SK-N-SH (cell line): ENCODE measurements at places on chromosomes 13 and 19.

DNA sequence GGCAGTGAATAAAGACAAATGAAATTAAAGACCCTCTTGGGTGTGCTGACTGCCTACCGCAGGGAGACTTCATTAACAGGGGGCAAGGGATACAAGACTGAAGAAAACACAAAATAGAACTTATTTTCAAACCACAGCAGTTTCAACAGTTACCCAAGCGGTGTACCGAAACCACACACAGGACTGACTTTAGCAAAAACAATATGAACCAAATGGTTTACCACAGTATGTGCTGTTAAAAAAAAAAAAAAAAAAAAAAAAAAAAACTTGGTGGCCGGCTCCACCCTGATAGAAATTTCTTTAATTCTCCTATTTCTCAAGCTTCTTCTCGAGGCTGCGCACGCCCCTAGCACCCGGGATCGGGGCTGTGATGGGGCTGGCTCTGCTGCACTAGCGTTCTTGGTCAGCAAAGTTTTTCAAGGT is 42.6 kb downstream of the KLF2 start:
- no peak for DNase-seq

GRCh38 chr19:7871437-7872305 is 2.5 kb downstream of the PRR36 start:
- peak; percentile 83 for DNase-seq

- peak; percentile 94 for DNase-seq
Observed at GRCh38 chr19:17686592-17687024, 1.5 kb downstream of the UNC13A start.

- no peak for DNase-seq
Observed at GRCh38 chr19:32869966-32870573, 503 bp upstream of the SLC7A9 start.

DNA sequence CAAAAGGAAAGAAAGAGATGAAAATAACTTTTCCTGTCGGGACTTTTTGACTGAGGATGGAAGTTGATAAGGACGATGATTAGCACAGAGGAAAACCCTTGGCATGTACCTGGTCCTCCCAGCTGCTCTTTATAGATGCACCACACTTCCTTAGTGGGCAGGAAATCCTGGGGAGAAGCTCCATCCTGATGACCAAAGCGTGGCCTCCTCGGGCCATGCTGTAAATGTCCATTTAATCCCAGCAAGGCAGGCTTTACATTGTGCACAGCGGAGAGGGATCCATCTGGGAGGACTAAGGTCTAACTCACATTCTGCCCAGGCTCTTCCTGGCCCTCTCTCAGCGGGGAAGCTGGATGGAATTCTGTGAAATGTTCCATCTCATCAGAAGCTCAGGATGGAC is 113.5 kb downstream of the COL4A2 start:
- DNase-seq: no peak

GRCh38 chr19:29837448-29837981 is 25.7 kb downstream of the CCNE1 start:
- no peak for DNase-seq

DNA sequence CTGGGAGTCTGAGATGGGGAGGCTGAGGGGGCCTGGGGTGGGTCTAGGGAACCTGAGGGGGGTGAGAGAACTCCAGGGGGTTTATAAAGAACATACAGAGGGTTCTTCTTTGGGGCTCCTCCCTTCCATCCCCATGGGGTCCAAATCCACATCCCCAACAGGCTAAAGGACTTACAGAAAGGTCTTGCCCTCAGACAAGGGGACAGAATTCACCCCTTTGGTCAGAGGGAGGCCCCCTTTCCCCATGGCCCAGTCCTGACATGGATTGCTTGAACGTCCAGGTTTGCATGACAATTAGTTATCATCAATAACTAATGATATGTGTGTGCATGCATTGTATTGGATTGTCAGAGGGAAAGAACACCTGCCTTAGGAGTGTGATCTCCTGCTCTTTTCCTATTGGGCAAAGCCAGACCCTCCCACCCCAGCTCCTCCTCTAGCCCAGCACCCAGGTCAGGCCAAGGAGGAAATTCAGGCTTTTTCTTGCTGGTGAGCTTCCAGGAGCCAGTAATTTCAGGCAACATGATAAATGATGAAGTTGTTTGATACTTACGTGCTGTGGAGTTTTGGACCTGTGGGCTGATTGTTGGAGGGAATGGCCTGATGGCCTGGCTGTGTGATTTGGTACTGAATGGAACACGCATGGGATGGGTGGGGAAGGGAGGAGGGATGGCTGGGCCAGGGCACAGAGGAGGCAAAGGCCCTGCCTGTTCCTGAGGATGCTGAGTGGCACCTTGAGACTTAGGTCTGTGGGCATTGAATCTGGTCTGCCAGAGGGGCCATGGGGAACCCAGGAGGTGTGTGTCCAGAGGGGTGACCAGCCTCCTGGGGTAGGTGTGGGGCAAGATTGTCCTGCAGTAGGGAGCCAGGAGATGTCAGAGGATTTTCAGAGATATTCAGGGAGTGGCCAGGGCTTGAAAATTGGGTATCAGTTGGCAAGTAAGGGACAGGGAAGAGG is 1.1 kb downstream of the KLHL26 start:
- DNase-seq: no peak

- DNase-seq: no peak
Observed at GRCh38 chr13:72368031-72368430, 359.4 kb downstream of the MZT1 start.

DNA sequence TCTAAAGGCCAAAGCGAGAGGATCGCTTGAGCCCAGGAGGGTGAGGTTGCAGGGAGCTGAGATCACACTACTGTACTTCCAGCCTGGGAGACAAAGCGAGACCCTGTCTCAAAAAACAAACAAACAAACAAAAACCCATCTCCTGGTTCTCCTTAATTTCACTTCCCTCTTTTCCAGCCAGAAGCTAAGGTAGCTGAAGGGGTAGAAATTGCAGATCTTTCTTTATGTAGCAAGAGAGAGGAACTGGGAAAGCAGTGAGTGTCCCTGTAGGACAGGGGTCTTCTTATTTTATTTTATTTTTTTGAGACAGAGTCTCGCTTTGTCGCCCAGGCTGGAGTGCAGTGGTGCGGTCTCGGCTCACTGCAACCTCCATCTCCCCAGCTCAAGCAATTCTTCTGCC is 4.5 kb upstream of the TSPAN16 start:
- DNase-seq: no peak

DNA sequence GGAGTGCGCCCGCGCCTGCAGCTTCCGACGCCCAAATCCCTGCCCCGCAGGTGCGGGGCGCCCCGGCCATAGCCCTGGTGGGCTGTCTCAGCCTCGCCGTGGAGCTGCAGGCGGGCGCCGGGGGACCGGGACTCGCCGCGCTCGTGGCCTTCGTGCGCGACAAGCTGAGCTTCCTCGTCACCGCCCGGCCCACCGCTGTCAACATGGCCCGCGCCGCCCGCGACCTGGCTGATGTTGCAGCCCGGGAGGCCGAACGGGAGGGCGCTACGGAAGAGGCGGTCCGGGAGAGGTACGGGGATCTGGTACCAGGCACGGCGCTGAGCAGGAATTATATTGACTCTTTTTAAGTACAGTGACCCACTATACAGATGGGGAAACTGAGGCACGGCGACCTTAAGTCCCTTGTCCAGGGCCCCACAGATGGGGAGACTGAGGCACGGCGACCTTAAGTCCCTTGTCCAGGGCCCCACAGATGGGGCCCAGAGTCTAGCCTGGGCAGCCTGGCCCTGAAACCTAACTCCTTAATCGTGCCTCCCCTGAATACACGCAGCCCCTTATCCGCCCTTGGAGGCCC is 586 bp downstream of the MRI1 start:
- peak; percentile 74 for DNase-seq

DNA sequence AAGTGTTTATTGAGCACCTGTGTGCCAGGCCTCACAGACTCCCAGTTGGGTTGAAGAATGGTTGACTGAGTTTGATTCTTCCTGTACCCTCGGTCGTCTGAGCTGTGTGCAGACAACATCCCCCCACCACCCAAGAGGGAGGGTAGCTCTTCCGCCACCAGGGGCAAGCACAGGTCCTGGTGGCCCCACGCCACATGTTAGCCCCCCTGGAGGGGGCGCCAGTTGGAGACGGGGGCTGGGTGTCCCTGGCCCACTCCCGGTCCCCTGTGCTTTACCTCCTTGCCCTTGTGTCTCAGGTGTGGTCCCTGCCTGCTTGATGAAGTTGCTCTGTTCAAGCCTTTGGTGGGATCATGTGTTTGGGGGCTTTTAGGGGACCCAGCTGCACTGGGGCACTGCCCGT is 27.2 kb downstream of the COLGALT1 start:
- no peak for DNase-seq

GRCh38 chr13:51488212-51488611 is 35.4 kb upstream of the INTS6 start:
- no peak for DNase-seq

- DNase-seq: no peak
Observed at GRCh38 chr19:7562646-7563393, 27.3 kb downstream of the PNPLA6 start.

GRCh38 chr19:23437901-23438300 is 42.6 kb upstream of the ZNF91 start:
- DNase-seq: no peak

- DNase-seq: peak; percentile 86
Observed at GRCh38 chr19:47609906-47610894, 1.3 kb downstream of the BICRA start.

DNA sequence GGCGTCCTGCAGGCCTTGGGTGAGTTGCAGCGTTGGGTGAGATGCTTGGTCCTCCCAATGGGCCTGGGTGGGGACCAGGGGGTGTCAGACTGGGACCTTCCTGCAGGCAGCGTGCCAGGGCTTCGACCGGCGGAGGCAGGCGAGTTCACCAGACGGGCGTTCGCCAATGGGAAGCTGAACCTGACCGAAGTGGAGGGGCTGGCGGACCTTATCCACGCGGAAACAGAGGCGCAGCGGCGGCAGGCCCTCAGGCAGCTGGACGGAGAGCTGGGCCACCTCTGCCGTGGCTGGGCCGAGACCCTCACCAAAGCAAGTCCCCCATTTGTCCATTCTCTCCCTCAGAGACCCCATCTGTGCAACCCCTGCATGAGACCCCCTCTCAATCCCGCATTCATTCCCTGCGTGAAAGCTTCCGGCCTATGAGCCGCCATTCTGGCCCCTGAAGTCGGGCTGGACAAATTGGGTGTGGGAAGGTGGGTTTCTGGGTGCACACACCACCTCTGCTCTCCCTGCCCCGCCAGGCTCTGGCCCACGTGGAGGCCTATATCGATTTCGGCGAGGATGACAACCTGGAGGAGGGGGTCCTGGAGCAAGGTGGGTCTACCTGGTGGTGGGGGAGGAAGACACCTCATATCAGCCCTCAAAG is 1.2 kb downstream of the GTPBP3 start:
- no peak for DNase-seq

- DNase-seq: no peak
Observed at GRCh38 chr13:80605011-80605410, 264.1 kb upstream of the SPRY2 start.

DNA sequence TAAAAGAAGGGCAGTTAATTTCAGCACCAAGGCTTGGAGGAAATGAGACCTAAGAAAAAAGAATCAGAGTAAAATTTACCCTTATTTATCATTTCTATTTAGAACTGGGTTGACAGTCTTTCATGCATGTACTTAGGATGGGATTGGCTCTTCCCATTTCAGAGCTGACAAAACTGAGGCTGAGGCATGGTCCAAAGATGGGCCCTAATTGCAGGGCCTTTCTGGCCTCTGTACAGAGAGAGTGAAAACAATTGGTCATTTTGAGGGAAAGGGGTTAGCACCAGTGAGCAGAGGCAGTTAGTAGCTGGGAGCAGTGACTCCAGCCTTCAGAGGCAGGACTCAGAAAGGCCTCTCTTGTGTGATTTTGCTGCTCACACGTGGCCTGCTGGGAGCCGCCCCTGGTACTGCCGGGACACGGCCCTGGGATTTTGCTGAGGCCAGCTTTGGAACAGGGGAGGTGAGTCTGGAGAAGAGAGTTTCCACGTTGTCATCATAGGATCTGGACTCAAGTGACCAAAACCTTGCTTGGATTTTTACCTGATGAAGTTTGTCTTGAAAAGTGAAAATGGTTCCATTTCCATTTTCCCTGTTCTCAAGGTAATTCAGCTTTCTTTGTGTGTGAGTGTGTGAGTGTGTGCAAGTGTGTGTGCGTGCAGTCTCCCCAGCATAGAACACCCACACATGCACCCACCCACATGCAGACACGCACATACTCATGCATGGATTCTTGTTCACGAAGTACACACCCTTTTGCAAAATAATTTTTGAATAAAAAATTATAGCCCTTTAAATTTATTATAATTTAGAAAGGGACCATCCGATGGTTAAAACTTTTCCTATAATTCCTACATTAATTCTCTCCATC is at the start of gene ZNF536:
ZNF536 (plus strand) TSS at position 425 of the 865 bp plus-strand sequence. CDS start 71,179 bp downstream, outside the sequence.
- DNase-seq: no peak

- DNase-seq: no peak
Observed at GRCh38 chr19:10293637-10294367, 4.0 kb downstream of the ICAM5 start.

DNA sequence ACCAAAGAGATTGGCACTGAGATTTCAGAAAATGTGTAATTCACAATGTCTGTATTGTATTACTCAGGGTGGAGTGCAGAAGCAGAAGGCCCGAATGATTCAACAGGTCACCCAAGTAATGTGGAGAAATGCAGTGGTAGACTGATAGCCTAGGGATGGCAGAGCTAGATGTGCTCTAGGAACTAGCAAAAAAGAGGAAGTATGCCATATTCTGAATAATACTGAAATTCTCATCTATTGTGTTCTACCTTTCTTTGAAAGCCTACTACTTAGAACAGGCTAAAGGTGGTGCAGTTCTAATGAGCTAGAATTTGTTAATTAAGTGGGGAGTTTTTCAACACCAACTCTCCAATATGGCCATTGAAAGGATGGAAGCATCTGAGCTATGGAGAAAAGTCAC is 1449.8 kb upstream of the MIR17HG start:
- no peak for DNase-seq

- DNase-seq: no peak
Observed at GRCh38 chr13:26015271-26016125, 36.3 kb downstream of the SHISA2 start.

- DNase-seq: no peak
Observed at GRCh38 chr19:10214784-10215183, 16.3 kb downstream of the S1PR2 start.

GRCh38 chr19:5534787-5535586 is 32.8 kb downstream of the TINCR start:
- DNase-seq: peak; percentile 44

GRCh38 chr19:46513461-46514236 is 18.0 kb upstream of the PNMA8B start:
- peak; percentile 87 for DNase-seq

DNA sequence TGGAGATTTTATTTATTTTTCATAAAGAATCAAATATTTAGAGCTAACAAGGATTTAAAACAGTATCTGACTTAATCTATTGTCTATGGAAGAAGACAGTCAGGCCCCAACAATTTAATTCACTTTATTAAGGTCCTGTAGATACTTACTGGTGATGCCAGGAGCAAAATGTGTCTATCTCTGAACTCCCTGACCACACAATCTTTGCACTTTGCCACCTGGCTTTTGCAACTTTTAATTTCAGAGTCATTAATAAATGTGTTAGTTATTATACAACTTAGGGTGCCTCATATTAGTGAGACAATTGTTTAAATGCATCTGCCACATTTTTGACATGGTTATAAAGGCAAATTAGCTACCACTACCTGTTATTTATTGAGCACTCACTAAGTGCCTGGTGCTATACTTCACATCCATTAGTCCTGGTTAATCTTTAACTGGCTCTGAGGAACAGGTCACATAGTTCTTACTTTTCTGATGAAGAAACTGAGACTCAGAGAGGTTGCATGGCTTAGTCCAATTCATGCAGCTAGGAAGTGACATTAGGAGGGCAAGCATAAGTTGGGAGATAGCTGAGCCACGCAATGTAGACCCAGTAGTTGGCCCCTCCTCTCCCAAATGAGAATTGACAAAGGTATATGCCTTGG is 297.9 kb downstream of the DCT start:
- no peak for DNase-seq

GRCh38 chr13:22883956-22884355 is 296.8 kb upstream of the SGCG start:
- DNase-seq: no peak
